ENCODE measurements at places on chromosomes 16 and 17. TPM values are rescaled to one million over a fixed set of nuclear protein-coding genes. Genes with fewer than 3 reads are reported as not detected.

Gene ARL5C
- polyA plus RNA-seq = not detected

Gene PDIA2
- polyA plus RNA-seq = 0.79 TPM

Gene CLEC3A
- 0.21 TPM for polyA plus RNA-seq

Gene PIK3R5
- polyA plus RNA-seq = 0.56 TPM

Gene OSGIN1
- polyA plus RNA-seq = 0.48 TPM

Gene ATF7IP2
- polyA plus RNA-seq = 31.1 TPM

Gene CD300A
- 1.1 TPM for polyA plus RNA-seq

Gene TNFRSF13B
- not detected for polyA plus RNA-seq

Gene MYH1
- polyA plus RNA-seq = 0.03 TPM

Gene GSDMA
- 0.49 TPM for polyA plus RNA-seq

Gene CCT6B
- polyA plus RNA-seq = 7.4 TPM

Gene KRTAP4-6
- not detected for polyA plus RNA-seq

Gene XYLT1
- 7.1 TPM for polyA plus RNA-seq

Gene PPY
- polyA plus RNA-seq = not detected

Gene ADAP2
- 3.1 TPM for polyA plus RNA-seq

Gene CACNG5
- 5.3 TPM for polyA plus RNA-seq

Gene EFTUD2
- polyA plus RNA-seq = 93.7 TPM

Gene ODAD4
- 6.4 TPM for polyA plus RNA-seq

Gene ITGB3
- polyA plus RNA-seq = 17.7 TPM

Gene CRYBA1
- not detected for polyA plus RNA-seq

All from left renal cortex interstitium (tissue), 4 donors.